ENCODE measurements at places on chromosomes 4 and X.

- H3K36me3 ChIP-seq, result no peaks in the 10 kb centered on the region
- H3K27me3 ChIP-seq, result no peaks in the 10 kb centered on the region
- H3K4me1 ChIP-seq, result no peaks in the 10 kb centered on the region
Measured at GRCh38 chr4:13067077-13067476, 417.1 kb downstream of the RAB28 start.

GRCh38 chrX:65976161-65976560, 63.7 kb downstream of the VSIG4 start:
- H3K27me3 ChIP-seq, result no peaks in the 10 kb centered on the region
- H3K36me3 ChIP-seq, result no peaks in the 10 kb centered on the region
- H3K4me1 ChIP-seq, result no peaks in the 10 kb centered on the region
- H3K4me3 ChIP-seq, result no peak overlapping the region
- DNase-seq, result no peak

- no peaks in the 10 kb centered on the region for H3K36me3 ChIP-seq
- H3K4me1 ChIP-seq, result no peaks in the 10 kb centered on the region
- no peaks in the 10 kb centered on the region for H3K27me3 ChIP-seq
- no peak overlapping the region for H3K4me3 ChIP-seq
- DNase-seq, result no peak
Measured at GRCh38 chr4:89752932-89753598, 83.9 kb downstream of the SNCA start.

GRCh38 chr4:158043971-158044618, 128.7 kb downstream of the GASK1B start:
- no peak overlapping the region for H3K4me3 ChIP-seq
- H3K4me1 ChIP-seq, result no peaks in the 10 kb centered on the region
- H3K27me3 ChIP-seq, result no peaks in the 10 kb centered on the region
- H3K36me3 ChIP-seq, result no peaks in the 10 kb centered on the region

DNA sequence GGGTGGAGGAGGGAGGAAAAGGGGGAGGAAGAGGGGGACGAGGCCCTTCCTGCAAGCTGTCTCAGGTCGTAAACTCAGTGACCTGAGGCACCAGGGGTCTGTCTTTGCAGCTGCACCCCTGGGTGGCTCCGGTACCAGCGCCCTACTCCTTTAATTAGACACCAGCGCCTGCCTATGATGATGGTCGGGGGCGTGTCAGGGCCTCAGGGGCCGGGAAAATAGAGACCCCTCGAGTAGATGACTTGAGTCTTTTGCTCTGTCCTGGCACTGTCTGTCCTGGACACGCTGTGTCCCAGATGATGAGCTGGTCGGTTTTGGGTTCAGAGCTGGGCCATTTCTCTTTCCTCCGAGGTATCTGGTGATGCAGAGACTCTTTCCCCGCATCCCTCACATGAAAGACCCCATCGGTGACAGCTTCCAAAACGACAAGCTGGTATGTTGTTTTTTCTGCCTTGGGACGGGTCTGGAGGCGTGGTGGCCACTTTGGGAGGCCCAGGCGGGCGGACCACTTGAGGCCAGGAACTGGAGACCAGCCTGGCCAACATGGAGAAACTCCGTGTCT, 11.2 kb downstream of the SLC25A6 start:
- H3K27ac ChIP-seq, result no peak overlapping the region
- no peaks in the 10 kb centered on the region for H3K27me3 ChIP-seq
- no peak overlapping the region for H3K4me3 ChIP-seq
- H3K36me3 ChIP-seq, result peaks cover 8% of the 10 kb centered on the region
- no peaks in the 10 kb centered on the region for H3K4me1 ChIP-seq

GRCh38 chrX:148713981-148714380, 213.6 kb downstream of the AFF2 start:
- no peaks in the 10 kb centered on the region for H3K4me1 ChIP-seq
- H3K4me3 ChIP-seq, result no peak overlapping the region
- H3K27me3 ChIP-seq, result no peaks in the 10 kb centered on the region
- H3K27ac ChIP-seq, result no peak overlapping the region
- DNase-seq, result no peak
- no peaks in the 10 kb centered on the region for H3K36me3 ChIP-seq

GRCh38 chr4:53786632-53787031, 195.3 kb upstream of the LNX1 start:
- no peaks in the 10 kb centered on the region for H3K4me1 ChIP-seq
- H3K27ac ChIP-seq, result no peak overlapping the region
- H3K4me3 ChIP-seq, result no peak overlapping the region
- DNase-seq, result no peak
- H3K36me3 ChIP-seq, result no peaks in the 10 kb centered on the region
- H3K27me3 ChIP-seq, result no peaks in the 10 kb centered on the region

DNA sequence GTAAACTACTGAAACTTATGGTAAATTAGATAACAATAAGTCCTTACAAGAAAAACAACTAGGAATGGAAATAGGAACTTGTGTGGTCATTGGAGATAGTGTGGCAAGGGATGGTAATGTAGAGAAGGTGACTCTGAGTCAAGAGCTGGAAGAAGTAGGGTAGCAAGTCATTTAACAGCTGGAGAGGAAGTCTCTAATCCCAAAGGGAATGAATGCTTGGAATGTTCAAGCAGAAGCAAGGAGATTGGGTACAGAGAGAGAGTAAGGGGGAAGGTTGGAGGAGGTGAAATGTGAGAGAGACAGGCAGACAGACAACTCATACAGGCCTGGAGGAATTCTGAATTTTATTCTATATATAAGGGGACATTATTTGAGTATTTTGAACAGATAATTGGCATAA, 260.6 kb upstream of the MAD2L1 start:
- no peaks in the 10 kb centered on the region for H3K36me3 ChIP-seq
- no peaks in the 10 kb centered on the region for H3K4me1 ChIP-seq
- H3K27me3 ChIP-seq, result no peaks in the 10 kb centered on the region
- no peak overlapping the region for H3K27ac ChIP-seq

DNA sequence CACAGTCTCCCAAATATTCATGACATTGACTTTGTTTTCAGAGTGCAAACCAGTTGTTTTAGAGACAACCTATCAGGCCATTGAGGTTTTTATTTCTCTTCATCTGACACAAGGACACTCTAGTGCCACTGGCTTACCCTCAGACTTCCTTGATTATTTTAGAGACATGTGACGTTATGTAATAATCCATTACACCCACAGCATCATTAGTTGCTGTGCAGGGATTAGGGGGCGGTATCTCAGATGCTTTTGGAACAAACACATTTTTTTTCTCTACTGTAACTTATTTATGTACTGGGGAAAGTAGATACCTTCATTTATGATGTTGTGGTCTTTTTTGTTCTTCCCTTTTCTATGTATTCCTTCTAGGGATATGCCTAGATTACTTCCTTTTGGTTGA, 2293.1 kb downstream of the PCDH7 start:
- H3K4me1 ChIP-seq, result no peaks in the 10 kb centered on the region
- no peaks in the 10 kb centered on the region for H3K27me3 ChIP-seq
- no peak overlapping the region for H3K4me3 ChIP-seq
- H3K36me3 ChIP-seq, result no peaks in the 10 kb centered on the region
- DNase-seq, result no peak

DNA sequence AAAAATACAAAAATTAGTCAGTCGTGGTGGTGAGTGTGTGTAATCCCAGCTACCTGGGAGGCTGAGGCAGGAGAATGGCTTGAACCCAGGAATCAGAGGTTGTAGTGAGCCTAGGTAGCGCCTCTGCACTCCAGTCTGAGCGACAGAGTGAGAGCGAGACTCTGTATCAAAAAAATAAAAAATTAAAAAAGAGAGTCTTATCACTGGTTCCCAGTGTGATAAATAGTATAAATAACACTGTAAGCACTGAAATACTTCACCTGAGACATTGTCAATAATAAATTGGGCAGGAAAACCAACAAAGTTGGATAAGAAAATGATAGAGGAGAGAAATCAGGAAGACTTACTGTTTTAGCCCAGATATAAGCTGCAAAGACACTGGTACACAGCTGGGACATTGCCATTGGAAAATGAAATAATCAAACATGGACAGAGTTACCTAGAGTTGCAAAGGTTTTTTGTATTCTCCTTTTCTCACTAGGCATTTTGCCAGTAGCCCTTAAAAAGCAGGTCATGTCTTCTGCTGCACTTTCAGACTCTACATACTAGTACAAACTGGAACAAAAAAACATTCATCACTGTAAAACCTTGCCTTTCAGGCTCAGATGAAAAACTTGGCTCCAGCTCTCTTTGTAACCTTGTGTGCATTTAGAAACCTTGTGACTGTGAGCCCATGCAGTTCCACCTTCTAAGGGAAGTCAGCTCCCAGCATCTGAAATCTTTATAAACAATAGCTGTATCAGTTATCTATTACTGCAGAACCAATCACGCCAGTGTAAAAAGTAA, 55.0 kb upstream of the PPP1R2C start:
- no peaks in the 10 kb centered on the region for H3K36me3 ChIP-seq
- H3K4me1 ChIP-seq, result no peaks in the 10 kb centered on the region
- H3K27ac ChIP-seq, result no peak overlapping the region
- H3K4me3 ChIP-seq, result no peak overlapping the region

GRCh38 chrX:39848900-39849299, 248.9 kb downstream of the BCOR start:
- H3K27ac ChIP-seq, result no peak overlapping the region
- no peaks in the 10 kb centered on the region for H3K36me3 ChIP-seq
- H3K4me1 ChIP-seq, result peaks cover 1% of the 10 kb centered on the region
- no peaks in the 10 kb centered on the region for H3K27me3 ChIP-seq
- no peak for DNase-seq
- H3K4me3 ChIP-seq, result no peak overlapping the region

DNA sequence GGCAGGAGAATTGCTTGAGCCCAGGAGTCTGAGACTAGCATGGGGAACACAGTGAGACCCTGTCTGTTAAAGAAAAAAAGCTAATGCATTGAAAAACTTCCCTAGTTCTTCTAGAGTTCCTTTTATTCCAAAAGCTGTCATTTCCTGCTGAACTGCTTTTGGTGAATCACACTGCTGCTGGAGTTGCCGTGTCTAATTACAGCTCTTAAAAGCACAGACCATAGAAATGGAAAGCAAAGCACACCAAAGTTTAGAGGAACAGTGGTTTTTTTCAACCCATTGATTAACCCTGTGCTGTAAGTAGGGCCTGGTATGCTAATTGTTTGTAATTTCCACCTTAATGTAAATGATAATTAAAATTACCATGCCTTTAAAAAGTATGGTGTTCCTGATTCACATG, 52.4 kb downstream of the SEPTIN11 start:
- H3K4me1 ChIP-seq, result peaks cover 22% of the 10 kb centered on the region
- H3K27me3 ChIP-seq, result no peaks in the 10 kb centered on the region
- no peak for DNase-seq
- no peak overlapping the region for H3K27ac ChIP-seq

DNA sequence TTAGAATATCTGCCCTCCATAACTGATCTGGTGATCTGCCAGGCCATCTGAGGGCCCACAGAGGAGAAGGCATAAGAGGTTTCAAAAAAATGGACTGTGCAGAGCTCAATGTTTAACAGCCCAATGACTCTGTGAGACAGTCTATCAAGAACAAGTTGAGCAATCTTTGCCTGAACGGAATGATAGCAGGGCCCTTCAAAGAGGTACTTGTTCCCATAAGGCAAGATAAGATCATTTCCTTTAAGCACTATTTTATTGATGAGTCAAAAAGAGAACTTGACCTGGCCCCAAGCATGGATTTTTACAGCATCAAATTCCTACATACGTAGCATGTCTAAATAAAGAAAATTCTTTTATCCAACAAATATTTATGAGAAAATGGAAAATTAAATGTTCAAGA, 182.8 kb downstream of the IDS start:
- H3K4me1 ChIP-seq, result no peaks in the 10 kb centered on the region
- H3K36me3 ChIP-seq, result no peaks in the 10 kb centered on the region
- H3K27me3 ChIP-seq, result no peaks in the 10 kb centered on the region
- H3K27ac ChIP-seq, result no peak overlapping the region
- DNase-seq, result no peak
- no peak overlapping the region for H3K4me3 ChIP-seq

DNA sequence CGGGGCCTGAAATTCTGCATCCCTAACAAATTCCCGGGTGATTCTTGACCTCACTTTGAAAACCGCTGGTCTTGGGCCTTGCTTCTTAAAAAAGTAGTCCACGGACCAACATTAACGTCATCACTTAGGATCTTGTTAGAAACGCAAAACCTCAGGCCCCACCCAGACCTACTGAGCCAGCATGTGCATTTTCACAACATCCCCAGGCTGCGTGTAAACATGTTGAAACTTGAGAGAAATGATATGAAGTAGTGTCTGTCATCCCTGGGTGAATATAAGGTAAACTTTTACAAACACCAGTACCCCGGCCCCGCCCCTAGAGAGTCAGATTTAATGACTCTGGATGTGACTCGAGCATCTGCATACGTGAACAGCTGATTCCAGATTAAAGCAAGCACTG, 33.7 kb downstream of the SORBS2 start:
- H3K4me1 ChIP-seq, result no peaks in the 10 kb centered on the region
- H3K27me3 ChIP-seq, result peaks cover 2% of the 10 kb centered on the region
- H3K36me3 ChIP-seq, result no peaks in the 10 kb centered on the region
- DNase-seq, result no peak

GRCh38 chr4:92307181-92307580, 3.4 kb downstream of the GRID2 start:
- no peak overlapping the region for H3K4me3 ChIP-seq
- H3K27ac ChIP-seq, result no peak overlapping the region
- H3K4me1 ChIP-seq, result no peaks in the 10 kb centered on the region
- H3K36me3 ChIP-seq, result no peaks in the 10 kb centered on the region
- peaks cover 21% of the 10 kb centered on the region for H3K27me3 ChIP-seq

GRCh38 chrX:71291381-71291780, 7.9 kb downstream of the NONO start:
- no peak overlapping the region for H3K4me3 ChIP-seq
- peaks cover 14% of the 10 kb centered on the region for H3K4me1 ChIP-seq
- H3K27ac ChIP-seq, result no peak overlapping the region
- DNase-seq, result no peak
- H3K27me3 ChIP-seq, result no peaks in the 10 kb centered on the region

DNA sequence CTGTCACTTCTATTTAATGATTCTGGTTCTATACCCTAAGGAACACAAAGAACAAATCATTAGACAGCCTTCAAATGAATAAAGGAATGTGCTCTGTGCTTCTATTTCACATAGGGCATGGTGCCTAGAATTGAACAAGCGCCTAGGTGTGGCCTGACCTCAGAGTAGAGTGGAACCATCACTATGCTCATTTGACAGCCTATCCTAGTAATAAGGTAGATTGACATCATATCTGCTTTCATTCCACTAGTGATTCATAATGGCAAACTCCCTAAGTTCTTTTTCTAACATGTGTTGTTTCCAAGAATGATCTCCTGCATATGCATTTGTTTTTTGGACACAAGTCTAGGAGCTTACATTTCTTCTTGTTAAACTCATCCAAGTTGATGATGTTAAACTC, 36.6 kb downstream of the METTL14 start:
- no peak overlapping the region for H3K4me3 ChIP-seq
- DNase-seq, result no peak
- peaks cover 24% of the 10 kb centered on the region for H3K36me3 ChIP-seq
- H3K27ac ChIP-seq, result no peak overlapping the region
- no peaks in the 10 kb centered on the region for H3K27me3 ChIP-seq

GRCh38 chrX:114075073-114075673, 508.7 kb upstream of the HTR2C start:
- H3K4me3 ChIP-seq, result no peak overlapping the region
- no peaks in the 10 kb centered on the region for H3K27me3 ChIP-seq
- H3K4me1 ChIP-seq, result no peaks in the 10 kb centered on the region
- no peaks in the 10 kb centered on the region for H3K36me3 ChIP-seq

GRCh38 chr4:168882650-168883233, 127.3 kb downstream of the CBR4 start:
- H3K27ac ChIP-seq, result no peak overlapping the region
- no peak for DNase-seq
- H3K36me3 ChIP-seq, result no peaks in the 10 kb centered on the region
- no peaks in the 10 kb centered on the region for H3K27me3 ChIP-seq
- H3K4me1 ChIP-seq, result no peaks in the 10 kb centered on the region
- no peak overlapping the region for H3K4me3 ChIP-seq

GRCh38 chr4:126592088-126592487, 1040.7 kb upstream of the INTU start:
- no peaks in the 10 kb centered on the region for H3K27me3 ChIP-seq
- DNase-seq, result no peak
- no peak overlapping the region for H3K4me3 ChIP-seq
- no peaks in the 10 kb centered on the region for H3K36me3 ChIP-seq
